ENCODE measurements at places on chromosomes 4 and X.

GRCh38 chrX:44747317-44747716, 96.5 kb upstream of the DUSP21 start:
- no peak for DNase-seq

DNA sequence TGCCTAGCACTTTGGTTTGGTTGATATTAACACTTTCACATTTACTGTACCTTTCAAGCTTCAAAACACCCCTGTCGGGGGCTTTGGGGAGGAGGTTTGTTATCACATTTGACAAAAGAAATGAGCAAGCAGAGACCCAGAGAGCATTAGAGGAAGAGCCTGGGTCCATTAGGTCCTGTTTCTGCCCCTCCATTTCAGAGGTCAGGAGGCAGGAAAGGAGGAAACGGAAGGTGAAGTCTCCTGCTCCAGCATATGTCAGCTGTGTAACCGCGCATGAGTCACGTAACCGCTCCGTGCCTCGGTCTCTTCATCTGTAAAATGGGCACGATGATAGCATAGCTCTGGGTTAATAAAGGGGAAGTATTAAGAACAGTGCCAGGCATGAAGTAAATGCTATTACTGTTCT, 201.9 kb upstream of the BCOR start:
- peak; percentile 2 for DNase-seq

GRCh38 chrX:19569121-19569805, 54.0 kb upstream of the MAP3K15 start:
- DNase-seq: no peak

DNA sequence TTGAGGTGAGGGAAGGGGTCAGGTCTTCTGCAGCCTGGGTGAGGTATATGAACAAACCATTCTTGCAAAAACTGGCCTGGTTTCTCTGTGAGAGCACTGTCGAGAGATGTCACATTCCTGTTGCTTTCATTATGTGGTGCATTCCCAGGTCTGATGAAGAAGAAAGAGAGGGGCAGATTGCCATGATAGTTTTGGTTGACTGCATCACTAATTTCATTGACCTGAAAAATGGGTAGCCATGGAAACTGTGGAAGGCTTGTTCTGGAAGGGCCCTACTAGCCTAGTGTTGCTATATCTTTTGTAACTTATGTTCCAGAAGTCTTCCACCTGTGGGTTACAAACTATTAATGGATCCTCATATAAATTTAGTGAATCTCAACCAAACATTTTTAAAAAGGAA, 32.9 kb upstream of the CYBB start:
- no peak for DNase-seq

- no peak for DNase-seq
Observed at GRCh38 chr4:121665371-121665770, 31.4 kb downstream of the ANXA5 start.

GRCh38 chrX:37383313-37383712, 34.1 kb downstream of the PRRG1 start:
- no peak for DNase-seq

DNA sequence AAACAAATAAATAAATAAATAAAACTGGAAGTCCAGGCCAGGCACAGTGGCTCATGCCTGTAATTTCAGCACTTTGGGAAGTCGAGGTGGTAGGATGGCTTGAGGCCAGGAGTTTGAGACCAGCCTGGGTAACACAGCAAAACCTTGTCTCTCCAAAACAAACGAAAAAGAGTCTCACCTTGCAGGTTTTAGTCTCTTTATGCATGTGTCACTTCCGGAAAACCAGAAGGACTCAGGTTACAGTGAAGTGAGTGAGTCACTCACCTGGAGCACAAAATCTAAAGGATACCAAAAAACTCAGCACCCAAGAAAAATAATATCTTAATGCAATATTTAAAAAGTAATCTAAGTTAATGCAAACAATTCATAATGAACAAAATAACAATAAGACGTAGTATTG, 20.1 kb upstream of the SLC34A2 start:
- DNase-seq: no peak

- no peak for DNase-seq
Observed at GRCh38 chrX:107204068-107204605, 2.1 kb downstream of the NUP62CL start.

DNA sequence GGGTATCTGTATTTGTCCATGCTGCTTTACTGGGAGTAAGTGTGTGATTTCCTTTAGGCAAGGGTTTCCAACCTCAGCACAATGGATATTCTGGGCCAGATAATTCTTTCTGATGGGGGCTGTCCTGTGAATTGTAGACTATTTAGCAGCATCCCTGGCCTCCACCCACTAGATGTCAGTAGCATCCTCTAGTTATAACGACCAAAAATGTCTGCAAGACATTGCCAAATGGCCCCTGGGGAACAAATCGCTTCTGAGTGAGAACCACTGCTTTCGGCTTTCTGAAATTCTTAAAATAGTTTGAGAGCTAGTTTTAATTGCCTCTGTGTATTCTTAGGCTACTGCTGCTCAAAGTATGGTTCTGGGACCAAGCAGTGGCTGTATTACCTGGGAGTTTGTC, 81.2 kb upstream of the GPM6B start:
- no peak for DNase-seq

GRCh38 chr4:133997436-133997835, 204.2 kb downstream of the PABPC4L start:
- no peak for DNase-seq
